ENCODE measurements at places on chromosomes 6 and 20. TPM values are rescaled to one million over a fixed set of nuclear protein-coding genes. Genes with fewer than 3 reads are reported as not detected.

Gene RBM39
- total RNA-seq, result 98.7 TPM

DNA sequence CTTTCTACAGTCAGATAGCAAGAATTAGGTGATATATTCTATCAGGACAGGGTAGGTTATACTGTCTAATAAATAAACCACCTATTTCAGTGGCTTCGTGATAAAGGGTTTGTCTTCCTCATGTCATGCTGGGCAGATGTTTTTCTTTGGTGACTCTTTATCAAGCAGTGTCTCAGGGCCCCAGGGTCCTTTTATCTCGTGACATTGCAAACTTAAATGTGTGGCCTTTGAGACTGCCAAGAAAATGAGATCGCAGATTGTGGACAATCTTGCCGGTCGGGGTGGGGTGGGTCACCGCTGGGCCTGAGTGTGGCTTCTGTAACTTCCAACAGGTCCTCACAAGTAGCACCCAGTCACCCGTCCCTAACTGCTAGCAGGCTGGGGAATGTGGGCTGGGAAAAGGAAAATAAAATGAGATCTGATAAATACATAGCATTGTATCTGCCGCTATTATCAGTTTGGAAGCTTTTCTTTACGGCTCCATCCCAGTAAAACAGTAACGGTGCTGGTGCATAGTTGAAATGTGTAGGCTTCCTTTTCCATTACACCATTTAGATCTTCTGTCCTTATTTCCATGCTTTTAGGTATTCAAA, 50.5 kb upstream of the BMP6 start:
- DNase-seq, result no peak

DNA sequence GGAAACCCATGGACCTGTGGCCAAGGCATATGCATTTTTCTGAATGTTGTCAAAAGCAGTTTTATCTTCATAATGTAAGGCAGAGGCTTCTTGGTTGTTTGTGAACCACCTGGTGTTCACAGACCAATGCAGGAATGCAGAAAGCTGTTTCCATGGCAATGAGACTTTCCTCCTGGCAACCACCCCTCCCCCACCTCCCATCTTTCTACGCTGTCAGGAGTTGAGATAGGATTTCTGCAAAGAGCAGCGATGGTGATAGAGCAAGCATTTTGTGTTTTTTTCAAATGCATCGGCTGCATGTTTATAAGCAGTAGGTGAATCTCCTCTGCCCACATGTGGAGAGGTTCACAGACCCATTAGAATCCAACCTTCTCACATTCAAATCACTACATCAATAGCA, 114.1 kb upstream of the SMLR1 start:
- no peak for DNase-seq

DNA sequence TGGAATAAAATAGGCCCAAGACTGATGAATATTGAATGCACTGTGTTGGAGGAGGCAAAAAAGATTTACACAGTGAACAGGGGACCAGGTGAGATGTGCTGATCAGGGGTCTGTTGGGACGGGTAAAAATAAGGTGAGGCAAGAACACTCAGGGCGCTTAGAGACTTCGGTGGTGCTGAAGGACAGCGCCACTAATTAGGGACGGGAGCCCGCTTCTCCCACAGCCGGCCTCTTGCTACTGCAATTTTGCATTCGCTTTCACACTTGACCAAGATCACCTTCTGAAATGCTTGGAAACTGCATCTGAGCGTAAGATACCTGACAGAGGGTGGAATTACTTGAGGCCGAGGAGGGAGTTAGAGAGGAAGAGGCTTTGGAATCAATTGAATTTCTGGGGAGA, 7.3 kb downstream of the TFAP2D start:
- DNase-seq, result no peak

GRCh38 chr20:8953300-8953699, 115.6 kb upstream of the PLCB4 start:
- DNase-seq, result no peak

GRCh38 chr6:128240024-128240428, 280.4 kb downstream of the PTPRK start:
- no peak for DNase-seq

DNA sequence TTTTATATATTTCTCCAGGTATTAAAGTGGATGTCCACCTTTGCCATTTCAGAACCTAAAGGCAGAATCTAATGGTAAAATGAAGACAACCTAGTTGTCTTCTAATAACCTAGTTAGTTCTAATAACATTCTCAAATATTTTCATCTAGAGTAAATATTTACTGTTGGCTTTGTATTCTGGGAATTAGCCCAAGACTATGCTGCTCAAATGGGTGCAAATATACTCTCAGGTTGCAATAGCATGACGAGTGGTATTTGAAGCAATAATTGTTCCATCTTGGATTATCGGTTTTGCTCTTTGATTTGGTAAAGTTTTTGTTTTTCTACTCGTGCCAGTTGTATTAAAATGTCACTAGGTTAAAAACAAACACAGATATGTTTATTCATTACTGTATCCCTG, 21.0 kb upstream of the RSPH4A start:
- DNase-seq, result no peak

DNA sequence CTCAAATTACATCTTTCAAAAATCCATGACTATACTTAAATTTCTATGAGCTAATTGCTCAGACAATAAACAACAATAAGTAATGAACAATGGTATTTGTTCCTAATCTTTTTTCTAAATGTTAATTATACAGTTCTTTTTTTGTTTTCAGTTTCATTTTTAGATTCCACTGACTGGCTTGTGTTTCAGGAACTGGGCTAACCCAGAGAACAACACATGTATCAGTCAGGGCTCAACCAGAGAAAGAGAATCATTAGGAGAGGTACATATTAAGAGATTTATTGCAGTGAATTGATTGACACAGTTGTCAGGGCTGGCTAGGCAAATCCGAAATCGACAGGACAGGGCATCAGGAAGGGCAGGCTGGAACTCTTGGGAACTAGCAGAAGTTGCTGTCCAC, 182.8 kb downstream of the GRM1 start:
- DNase-seq, result no peak

DNA sequence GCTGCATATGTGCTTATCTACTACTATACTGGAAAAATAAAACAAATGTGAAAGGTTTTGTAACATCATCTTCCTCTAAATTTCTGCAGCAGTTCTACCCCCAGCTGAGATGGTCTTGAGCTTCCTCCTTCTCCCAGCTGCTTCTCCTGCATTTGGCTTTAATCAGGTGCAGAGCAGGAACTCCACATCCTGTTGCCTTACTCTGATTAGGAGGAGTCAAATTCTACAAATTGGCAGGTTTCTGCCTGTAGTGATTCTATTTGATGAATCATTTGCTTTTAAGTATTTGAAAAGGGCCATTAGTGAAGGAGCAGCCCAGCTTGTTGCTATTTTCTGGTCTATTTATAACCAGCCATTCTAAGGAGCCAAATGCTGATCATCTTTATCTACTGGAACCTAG, 224.5 kb downstream of the GMDS start:
- DNase-seq, result no peak

Gene TEAD3
- total RNA-seq, result 4.0 TPM

Gene C6orf58
- not detected for total RNA-seq

Gene VEGFA
- total RNA-seq, result 127 TPM

- no peak for DNase-seq
Measured at GRCh38 chr20:64065974-64066343, 3.0 kb downstream of the TCEA2 start.

DNA sequence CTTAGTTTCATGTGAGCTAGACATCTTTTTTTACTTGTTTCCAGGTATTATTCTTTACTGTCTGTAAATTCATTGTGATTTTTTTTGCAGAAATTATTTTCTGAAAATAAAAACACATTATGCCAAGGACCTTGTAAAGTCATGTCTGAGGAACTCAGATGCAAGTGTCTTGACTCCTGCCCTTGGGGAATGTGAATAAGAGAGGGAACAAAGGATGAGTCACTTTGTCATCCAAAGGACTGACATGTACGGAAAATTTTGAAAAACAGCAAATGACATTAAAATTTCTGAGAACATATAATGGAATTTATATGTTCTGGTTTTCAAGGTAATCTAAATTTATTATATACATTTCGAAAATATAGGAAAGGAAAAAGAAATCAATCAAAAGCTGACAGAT, 660.4 kb downstream of the CD109 start:
- no peak for DNase-seq

Gene ZC2HC1B
- total RNA-seq, result not detected

DNA sequence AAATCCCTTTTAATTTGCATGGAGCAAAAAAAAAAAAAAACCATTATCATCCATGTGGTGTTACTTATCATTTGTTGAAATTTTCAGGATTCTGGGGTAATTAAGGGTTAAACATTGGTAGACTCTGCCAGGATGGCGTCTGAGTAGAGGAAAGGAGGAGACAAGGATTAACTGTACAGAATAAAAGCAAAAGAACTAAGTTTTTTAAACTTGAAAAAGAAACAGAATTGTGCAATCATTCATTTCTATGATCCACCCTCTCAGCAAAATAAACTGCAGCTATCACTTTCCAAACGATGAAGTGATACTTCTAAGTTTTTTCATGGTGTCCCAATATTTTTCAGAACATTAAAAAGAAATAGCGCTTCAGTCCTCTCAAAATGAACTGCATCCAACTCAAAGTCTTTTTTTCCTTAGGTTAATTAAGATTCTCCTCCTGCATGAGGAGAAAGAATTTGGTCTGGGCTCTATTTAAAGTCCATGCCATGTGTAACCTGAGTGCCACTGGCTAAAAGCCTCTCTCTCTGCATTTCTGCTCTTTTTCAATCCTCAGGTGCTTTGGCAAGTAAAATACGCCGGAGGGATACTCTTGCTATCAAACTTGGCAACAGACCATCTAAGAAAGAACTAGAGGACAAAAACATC, 69.5 kb upstream of the LTV1 start:
- no peak for DNase-seq

Gene GMPR
- total RNA-seq, result 5.7 TPM

- no peak for DNase-seq
Measured at GRCh38 chr20:34729416-34729815, 25.3 kb downstream of the TP53INP2 start.

DNA sequence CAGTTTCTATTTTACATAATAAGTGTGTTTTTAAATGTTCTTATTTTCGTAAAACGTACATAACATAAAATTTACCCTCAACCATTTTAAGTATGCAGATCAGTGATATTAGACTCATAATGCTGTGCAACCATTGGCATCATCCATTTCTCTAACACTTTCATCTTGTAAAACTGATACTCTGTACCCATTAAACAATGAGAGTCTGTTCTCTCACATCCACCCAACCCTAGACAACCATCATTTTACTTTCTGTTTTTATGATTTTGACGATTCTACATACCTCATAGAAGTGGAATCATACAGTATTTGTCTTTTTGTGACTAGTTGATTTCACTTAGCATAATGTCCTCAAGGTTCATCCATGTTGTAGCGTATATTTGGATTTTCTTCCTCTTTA, 140.4 kb downstream of the TINAG start:
- no peak for DNase-seq

- peak; percentile 36 for DNase-seq
Measured at GRCh38 chr20:45969712-45970634, 2.0 kb downstream of the ZNF335 start.

Gene BMP7
- 2.5 TPM for total RNA-seq

Gene TINAG
- total RNA-seq, result not detected

DNA sequence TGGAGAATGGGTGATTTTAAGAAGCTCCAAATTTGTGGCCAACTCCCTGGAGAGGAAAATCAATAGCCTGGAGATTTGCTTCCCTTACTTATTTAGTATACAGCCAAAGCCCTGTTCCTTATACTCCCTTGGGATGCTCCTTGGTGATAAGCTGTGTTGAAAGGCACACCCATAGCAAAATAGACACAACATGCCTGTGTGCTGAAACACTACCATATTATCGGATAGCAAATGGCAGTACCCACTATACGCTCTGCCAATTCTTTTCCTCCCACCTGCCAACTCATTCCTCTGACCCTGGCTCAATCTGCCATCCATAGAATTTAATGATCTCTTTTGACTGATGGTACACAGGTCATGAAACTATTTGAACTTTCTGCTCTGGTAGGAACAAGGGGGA, 98.2 kb downstream of the CLIC5 start:
- no peak for DNase-seq

DNA sequence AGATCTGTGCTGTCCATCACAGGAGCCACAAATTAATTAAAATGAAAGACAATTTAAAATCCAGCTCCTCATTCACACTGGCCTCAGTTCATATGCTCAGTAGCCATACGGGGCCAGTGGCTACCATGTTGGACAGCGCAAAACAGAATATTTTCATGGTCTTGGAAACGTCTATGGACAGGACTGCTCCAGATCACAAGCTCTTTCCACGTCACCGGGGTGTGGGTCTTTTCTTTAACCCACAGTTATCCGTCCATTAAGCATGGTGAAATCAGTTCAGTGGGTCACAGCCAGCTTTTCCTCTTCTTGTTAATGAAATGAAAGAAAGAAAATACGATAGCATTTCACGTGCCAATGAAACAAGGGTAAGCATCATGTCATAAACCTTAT, 24.1 kb downstream of the GFOD1 start:
- no peak for DNase-seq

GRCh38 chr6:85680388-85680787, 37.7 kb upstream of the SYNCRIP start:
- DNase-seq, result no peak

GRCh38 chr20:53748176-53748575, 154.5 kb upstream of the ZNF217 start:
- DNase-seq, result no peak

Gene SLC17A9
- 1.3 TPM for total RNA-seq

DNA sequence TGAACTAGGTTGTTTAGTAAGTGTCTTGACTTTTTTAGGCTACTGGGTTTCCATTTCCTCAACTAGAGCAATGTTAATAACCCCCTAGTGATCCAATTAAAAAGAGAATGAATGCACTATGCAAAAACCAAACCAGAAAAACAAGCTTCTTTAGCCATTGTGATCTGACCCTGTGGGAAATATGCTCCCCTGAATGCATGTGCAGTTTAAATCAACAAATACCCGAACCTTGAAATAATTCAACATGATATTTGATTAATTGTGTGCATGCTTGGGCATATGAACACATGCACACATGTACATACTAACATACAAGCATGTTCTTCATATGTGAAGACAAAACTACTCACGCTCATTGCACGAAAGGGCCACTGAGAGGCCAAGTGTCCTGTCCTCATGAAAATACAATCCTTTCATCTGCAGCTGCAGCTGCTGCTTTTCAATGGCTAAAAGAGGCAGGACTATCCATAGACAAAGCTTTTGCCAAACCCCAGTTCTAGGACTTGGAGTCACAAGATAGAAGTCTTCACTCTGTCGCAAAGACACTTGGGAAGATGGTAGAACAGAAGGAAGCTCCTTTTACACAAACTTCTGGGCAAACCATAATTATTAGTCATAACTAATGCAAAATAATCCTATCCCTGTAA, 207.1 kb upstream of the POU3F2 start:
- DNase-seq, result no peak

Gene RIMS1
- 4.2 TPM for total RNA-seq
